Sigmoid colon (tissue), 7 donors: ENCODE measurements at places on chromosomes 4 and X.
A peak's percentile ranks its signal among the peaks of the same experiment; 100 is the strongest.

GRCh38 chr4:6855692-6856297, 53.8 kb upstream of the TBC1D14 start:
- DNase-seq, result no peak

GRCh38 chr4:38919494-38919893, 51.9 kb downstream of the FAM114A1 start:
- DNase-seq, result no peak

DNA sequence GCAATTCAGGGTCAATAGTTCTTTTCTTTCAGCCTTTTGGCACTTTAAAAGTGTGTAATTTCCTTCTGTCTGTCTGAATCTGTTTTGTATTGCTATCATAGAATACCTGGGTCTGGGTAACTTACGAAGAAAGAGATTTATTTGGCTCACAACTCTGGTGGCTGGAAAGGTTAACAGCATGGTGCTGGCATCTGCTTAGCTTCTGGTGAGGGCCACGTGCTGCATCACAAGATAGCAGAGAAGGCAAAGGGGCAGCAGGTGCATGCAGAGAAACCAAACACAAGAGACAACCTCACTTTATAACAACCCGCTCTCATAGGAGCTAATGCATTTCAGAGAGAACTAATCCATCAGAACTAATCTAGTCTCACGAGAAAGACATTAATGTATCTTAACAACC, 18.8 kb downstream of the RGN start:
- no peak for DNase-seq

DNA sequence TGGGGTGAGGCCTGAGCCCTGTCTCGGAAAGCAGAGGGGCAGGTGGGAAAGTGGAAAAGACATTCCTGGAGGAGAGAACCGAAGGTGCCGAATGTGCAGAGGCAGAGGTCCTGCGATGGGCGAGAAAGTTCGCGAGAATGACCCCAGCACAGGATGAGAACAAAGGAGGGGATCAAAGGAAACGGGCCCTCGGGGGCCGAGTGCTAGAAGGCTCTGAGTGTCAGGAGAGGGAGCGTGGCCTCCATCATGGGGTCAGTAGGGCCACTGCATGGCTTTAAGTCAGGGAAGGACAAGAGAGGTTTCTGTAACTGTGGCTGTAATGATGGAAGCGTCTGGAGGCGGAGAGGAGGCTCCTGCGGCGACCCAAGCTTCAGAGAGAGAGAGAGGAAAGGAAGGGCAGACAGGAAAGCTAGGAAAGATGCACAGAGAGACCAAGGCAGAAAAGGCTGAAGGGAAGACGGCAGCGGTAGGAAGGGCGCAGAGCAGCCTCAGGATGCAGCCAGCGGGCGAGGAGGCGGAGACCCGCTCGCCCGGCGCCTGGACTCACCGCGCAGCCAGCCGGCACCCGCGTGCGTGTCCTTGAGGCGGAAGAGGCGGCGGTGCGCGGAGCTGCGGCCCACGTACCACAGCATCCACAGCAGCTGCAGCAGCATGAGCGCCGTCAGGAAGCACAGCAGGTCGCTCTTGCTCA, 669 bp downstream of the OTOP1 start:
- DNase-seq, result no peak

- DNase-seq, result no peak
Observed at GRCh38 chr4:151530783-151531182, 121.8 kb downstream of the FHIP1A start.

DNA sequence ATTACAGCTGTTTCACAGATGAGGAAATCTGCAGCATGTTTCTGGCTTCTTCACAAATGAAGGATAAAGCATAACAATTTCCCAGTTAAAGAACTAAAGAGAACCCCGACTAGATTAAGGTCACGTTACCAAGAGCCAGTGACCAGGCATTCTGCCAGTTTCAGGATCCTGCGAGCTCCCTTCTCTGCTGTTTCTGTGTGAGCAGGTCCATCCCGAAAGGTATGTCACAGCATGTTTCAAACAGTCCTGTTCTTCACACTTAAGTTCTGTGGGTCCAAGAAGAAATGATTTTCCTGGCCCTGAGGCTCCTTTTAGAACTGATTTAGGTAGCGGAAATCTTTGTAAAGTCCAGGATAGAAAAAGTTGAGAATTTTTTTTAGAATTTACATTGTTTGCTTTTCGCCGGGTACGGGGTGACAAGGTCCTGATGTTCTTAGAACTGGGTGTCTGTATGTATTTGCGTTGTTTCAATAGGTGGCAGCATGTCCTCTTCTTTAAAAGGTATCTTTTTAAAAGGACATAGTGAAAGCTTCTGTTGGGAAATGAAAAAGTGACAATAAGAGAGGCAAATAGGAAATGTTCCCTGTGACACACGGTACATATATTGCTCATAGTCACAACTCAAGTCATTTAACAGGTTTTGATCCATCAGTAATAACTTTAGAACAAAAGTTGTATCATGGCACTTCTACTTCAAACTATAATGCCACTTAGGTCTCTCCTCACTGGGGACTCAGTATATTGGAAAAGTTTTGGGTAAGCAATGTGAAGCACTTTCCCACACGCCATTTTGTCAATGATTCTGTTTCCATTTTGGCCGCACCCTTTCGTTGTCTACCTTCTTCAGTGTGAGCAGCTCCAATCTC, 18.4 kb downstream of the IL21 start:
- no peak for DNase-seq

DNA sequence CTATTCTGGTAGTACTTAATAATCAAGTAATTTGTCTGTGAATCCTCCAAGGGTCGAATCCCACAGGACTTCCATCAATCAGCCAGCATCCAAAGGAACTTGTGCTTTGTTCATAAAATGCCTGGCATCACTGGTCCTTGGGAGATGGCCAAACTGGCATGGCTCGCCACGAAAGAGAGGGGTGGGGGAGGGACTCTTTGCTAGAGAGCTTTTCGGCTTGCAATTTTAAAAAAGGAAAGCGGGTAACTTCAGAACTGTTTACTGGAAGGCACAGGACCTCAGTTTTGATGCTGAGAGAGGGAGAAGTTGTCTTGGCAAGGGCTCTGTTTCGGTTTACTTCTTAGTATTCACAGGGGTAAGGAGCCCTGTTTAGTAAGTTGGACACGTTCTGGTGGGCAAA, 79.4 kb upstream of the FHL1 start:
- peak; percentile 72 for DNase-seq

GRCh38 chr4:56370377-56370776, 16.9 kb downstream of the AASDH start:
- no peak for DNase-seq

- no peak for DNase-seq
Observed at GRCh38 chr4:105670684-105671083, 37.8 kb downstream of the INTS12 start.

- DNase-seq, result no peak
Observed at GRCh38 chr4:123966990-123967769, 570.6 kb downstream of the SPRY1 start.

DNA sequence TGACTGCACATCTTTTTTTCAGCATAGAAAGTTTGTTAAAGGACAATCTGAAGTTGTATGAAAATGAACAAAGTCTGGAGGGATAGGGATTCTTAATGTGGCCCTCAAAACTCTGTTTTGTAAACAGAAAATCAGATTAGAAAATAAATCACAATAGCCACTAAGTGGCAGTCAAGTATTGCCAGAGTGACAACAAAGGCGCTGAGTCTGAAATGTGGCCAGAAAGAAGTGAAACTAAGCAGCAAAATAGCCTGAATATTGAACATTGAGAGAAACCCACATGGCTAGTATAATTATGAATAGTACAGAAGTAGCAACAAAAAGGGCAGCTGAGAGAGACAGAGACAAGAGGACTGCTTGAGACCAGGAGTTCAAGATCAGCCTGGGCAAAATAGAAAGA, 81.1 kb upstream of the CT45A1 start:
- DNase-seq, result no peak

DNA sequence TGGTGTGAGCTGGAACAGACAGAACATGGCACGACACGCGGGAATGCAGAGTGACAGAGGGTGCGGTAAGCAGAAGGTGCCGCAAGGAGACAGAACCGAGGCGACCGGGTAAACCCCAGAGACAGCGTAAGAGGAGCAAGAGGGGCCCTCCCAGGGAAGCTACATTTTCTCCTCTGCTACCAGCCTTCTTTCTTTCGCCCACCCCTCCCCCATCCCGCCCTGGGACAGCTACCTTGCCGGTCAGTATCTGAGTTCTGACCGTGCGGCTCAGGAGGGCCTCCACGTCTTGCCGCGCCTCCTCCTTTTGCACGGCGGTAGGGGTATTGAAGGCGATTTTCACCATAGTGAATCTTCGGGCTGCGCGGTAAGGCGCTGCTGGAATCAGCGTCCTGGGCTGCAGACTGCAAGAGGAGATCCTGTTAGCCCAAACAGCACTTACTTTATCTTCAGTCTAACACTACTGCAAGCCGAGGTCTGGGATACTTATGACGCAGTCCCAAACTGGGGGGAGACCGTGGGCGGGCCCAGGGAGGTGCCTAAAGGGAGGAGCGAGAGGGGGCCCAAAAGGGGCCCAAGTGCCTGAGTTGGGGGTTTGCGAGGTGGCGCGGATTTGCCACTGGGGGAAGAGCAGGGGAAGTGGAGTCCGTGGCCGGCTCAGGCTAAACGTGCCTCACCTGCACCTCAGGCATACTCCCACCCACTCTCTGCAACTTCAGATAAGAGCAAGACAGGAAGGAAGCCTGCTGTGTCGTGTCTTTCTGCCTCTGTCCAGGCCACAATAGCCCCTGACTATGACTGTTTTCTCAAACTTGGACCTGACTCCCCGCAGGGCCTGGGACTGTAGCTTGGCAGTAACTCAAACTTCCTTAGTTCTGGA, at the start of gene ITM2A:
TSS of gene ITM2A (minus strand) at position 462 of the 877 bp plus-strand sequence. CDS start at position 343, 119 bp downstream.
- DNase-seq, result peak; percentile 61

DNA sequence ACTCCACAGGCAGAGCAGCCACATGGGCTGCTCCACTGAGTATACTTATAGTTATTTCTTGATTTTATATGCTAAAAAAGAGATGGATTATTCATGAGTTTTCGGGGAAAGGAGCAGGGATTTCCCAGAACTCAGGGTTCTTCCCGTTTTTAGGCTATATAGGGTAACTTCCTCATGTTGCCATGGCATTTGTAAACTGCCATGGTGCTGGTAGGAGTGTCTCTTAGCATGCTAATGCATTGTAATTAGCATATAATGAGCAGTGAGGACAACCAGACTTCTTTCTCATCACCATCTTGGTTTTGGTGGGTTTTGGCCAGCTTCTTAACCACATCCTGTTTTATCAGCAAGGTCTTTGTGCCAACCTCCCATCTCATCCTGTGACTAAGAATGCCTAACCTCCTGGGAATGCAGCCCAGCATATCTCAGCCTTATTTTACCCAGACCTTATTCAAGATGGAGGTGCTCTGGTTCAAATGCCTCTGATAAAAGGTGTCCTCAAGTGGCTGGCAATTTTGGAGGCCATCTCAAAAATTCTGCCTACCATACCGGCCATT, 213.0 kb upstream of the VEGFC start:
- DNase-seq, result no peak

DNA sequence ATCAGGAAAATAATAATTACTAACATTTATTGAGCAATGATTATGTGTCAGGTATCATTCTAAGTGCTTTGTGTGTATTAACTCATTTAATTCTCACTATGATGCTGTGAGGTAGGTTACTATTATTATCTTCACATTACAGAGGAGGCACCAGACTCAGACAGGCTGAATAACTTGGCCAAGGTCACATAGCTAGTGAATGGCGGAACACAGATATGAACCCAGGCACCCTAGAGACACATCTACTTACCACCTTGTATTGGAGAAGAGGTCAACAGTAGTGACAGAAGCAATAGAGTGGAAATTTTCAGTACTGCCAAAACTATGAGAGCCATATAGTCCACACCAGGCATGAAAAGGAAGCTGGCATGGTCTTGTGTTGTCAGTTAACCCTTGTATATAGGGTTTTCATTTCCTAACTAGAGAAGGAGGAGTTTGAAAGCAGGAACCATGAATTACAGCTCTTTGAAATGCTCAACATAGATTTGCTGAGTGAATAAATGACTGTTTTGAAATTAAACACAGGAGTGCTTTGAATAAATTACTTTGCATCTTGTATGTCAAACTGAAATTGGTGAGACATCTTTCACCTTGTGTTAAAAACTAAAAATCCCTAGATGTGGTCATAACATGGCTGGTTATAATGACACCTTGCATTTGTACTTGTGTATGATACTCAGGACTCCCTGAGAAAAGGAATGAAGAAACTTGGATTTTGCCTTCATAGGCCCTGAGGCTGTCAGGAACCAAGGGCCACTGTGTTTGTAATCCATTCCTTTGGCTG, 71.8 kb downstream of the RTL9 start:
- DNase-seq, result no peak

DNA sequence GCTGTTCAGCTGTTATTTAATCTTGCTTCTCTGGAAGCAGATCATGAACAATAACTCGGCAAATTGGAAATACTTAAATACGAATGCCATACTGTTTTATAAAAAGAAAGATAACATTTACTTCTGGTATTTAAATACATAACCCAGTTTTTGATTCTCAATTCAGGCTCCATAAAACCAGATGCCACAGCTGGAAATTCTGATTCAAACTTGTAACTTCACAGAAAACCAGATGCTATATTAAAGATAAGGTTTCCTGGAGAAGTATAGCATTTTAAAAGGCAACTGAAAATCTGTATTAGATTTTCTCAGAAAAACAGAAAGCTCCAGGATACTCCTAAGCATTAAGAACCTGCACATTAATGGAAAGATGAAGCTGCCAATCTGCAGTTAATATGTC, 40.2 kb downstream of the STX18 start:
- no peak for DNase-seq

GRCh38 chr4:186719925-186720694, 3.5 kb downstream of the FAT1 start:
- DNase-seq, result no peak

DNA sequence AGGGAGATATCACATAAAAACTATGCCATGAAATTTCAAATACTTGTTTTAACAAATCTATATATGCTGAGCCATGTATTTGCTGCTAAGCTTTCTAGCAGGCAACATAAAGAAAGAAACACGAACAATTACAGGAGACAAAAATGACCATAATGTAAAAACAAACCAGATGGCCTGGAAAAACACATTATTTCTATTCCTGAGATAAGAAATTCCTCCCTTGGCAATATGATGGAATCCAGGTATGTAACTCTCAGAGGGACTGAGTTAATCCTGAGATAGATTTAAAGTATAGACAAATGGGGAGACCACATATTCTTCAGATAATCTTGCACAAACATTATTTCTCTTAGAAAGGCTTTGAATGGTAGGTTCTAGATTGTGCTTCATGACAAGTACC, 224.1 kb upstream of the MAB21L2 start:
- DNase-seq, result no peak

DNA sequence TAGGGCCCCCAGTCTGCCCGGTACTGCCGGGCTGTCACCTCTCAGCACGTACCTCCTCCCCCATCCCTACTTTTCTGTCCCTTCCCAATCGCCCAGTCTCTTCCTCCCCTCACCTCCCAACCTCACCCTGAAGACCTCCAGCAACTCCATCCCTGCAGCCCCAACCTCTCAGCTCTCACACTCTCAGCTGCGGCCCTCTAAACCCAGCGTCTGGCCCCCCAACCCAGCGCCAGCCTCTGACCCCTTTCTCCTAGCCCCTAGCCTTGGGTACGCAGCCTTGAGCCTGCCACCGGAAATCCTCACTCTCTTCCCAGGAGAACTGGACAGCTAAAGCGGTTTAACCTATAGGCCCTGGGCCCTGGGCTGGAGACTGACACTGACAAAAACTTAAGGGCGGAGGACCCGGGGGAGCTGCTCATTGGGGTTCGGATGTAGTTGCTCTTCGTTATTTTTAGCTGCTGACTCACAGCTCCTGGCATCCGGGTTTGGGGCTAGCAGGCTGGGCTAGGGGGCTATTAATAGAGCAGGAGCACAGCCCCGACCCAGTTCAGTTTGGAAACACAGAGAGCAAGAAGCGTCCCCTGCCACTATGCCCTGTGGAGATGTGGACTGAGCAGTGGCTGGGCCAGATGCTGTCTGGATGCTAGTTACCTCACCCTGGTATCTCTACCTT, 9.6 kb upstream of the DLG3 start:
- no peak for DNase-seq

GRCh38 chr4:31236639-31237173, 516.5 kb downstream of the PCDH7 start:
- no peak for DNase-seq
